ENCODE measurements at places on chromosomes 2 and 18.
A peak's percentile ranks its signal among the peaks of the same experiment; 100 is the strongest.

DNA sequence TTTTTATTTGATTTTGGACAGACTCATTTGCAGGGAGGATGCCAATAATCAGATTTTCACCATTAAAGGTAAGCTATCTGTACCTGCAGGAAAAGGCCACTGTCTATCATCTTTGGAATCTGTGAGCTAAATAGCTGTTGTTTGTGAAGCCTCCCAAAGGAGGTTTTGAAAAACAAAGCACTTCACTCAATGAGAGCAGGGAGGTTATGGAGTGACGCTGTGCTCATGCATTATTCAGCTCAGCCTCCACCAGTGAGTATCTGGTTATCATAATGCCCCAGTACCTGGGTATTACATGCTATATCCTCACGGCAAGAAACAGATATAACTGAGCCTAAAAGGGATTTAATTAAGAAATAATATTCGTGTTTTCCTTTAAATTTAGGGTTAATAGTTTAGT is 189.6 kb upstream of the PIK3C3 start:
- DNase-seq: no peak

DNA sequence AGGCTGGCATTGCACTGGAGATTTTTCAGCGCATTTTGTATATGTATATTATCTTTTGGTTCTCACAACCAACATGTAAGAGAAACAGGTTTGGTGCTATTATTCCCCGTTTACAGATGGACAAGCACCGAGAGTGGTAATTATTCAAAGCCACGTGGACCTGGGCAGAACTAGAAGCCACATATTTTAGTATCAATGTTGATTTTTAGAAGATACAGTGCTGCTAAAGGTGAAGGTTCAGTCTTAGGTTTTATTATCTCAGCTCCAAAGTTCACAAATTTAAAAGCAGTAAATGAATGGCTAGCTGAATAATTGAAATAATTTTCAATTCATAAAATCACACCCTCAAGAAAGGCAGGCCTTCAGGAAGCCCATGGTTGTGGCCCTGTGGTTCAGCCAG is 400.6 kb upstream of the ID2 start:
- DNase-seq: no peak

- no peak for DNase-seq
Observed at GRCh38 chr2:16105669-16106281, 165.4 kb downstream of the MYCN start.

GRCh38 chr2:88614497-88615157 is 12.6 kb downstream of the EIF2AK3 start:
- DNase-seq: peak; percentile 41

DNA sequence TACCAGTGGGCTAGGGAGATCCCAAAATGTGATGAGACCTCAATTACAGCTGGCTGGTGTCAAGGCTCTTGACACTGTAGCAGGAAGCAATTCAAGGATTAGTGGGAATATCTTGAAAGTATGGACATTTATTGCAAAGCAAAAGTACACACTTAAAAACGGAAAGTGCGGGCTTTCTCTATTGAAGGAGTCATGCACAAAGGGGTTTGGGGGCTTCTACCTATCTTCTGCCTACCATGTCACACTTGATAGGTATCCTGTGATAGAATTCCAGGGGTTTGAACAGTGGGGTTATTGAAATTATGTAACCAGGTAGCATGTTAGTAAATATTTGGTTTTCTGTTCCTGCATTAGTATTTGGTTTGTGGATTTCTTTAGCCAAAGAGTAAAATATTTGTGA is 1652.1 kb upstream of the DDX18 start:
- no peak for DNase-seq

DNA sequence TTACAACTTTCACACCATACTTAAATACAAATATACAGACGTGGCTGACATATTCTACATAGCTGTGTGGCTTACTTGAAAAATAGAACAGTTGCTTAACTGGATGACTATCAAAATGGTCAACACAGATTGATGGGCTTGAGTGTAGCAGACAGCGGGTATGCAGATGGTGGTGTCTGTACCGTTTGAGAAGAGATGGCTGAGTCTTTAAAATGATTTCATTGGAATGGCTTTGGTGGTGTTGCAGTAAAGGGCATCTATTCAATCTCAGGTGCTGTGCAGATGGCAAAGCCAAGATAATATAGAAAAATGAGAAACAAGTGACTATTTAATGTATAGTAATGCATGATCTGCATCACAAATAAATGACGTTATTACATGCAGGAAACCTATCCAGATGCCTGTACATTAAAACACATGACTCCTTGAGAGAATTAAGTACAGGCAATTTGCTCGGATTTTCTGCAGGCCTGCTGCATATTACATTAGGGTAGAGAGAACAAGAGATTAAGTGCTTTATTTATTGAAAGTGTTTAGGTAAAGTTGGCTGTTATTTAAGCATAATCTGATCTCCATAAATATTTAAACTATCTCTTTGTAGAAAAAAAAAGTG is 68.5 kb downstream of the AGPS start:
- no peak for DNase-seq

DNA sequence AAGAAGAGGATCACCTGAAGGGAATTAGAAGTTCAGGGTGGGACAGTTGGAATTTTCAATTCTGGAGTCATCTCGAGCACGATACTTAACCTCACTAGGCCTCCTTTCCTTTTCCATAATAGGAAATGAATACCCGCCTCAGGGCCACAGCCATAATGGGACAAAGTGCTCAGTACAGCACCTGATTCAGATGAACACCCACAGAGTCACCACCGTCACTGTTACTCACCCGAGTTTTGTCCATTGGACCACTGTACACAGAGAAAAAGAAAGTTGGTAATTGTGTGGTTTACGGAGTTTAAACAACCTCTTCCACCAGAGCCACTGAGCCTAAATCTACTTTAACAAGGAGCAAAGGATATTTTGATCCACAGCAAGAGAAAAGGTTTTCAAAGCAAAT is 122.0 kb upstream of the NDUFV2 start:
- DNase-seq: no peak

GRCh38 chr2:206859330-206859739 is 80.0 kb upstream of the CPO start:
- no peak for DNase-seq

DNA sequence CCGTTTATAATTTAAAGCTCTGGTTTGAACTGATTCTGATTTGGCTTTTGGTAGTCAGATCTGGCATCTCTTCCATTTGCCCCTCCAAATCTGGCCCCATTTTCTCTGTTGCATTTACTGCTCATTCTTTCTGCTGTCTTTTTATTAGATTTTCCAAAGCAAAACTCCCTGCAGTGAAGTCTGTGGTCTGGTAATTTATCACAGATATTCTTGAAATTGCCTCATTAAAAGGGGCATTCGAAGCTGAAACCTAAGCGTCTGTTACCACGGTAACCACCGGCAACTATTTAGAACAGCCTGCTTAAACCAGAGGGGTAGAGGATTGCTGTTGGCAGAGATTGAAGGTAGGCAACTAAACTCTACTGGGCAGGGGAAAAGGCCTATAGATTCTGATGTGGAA is 111.5 kb upstream of the UPP2 start:
- DNase-seq: no peak

GRCh38 chr2:61993422-61994024 is 88.0 kb downstream of the COMMD1 start:
- peak; percentile 64 for DNase-seq

DNA sequence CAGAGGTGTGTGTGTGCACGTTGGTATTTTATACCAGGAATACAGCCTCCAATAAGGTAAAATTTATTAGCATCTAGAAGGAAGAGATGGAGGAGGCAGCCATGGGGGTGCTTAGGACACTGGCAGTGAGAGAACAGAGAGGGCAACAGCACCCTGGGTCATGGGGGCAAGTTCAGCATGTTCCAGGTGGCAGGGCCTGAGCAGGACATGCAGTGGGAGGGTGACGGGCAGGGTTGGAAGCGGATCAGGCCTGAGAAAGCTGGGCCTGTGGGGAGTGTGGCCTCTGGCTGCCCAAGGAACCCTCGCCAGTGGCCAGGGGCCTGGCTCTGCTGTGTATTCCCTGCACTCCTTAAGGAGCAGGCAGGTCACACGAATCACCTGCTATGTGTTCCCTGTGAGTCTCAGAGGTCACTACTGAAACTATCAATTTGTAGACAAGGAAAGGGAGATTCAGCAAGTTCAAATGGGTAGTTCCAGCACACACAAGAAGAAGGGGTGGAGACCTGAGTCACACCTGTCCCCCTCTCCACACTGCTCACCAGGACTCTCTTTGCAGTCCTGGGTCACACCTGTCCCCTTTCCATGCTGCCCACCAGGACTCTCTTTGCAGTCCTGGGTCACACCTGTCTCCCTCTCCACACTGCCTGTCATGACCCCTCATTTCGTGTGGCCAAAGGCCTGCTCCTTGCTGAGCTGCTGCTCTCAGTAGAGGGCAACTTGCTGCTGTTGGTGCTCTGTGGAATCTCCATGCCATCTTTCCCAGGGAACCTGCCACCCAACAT is 463.9 kb upstream of the HS6ST1 start:
- no peak for DNase-seq

- DNase-seq: peak; percentile 34
Observed at GRCh38 chr2:47503481-47504070, 100.6 kb downstream of the MSH2 start.

- DNase-seq: no peak
Observed at GRCh38 chr2:67055387-67056304, 341.5 kb upstream of the ETAA1 start.

GRCh38 chr2:233400961-233401360 is 46.7 kb downstream of the DGKD start:
- no peak for DNase-seq

- no peak for DNase-seq
Observed at GRCh38 chr2:1051075-1051474, 100.4 kb downstream of the SNTG2 start.

DNA sequence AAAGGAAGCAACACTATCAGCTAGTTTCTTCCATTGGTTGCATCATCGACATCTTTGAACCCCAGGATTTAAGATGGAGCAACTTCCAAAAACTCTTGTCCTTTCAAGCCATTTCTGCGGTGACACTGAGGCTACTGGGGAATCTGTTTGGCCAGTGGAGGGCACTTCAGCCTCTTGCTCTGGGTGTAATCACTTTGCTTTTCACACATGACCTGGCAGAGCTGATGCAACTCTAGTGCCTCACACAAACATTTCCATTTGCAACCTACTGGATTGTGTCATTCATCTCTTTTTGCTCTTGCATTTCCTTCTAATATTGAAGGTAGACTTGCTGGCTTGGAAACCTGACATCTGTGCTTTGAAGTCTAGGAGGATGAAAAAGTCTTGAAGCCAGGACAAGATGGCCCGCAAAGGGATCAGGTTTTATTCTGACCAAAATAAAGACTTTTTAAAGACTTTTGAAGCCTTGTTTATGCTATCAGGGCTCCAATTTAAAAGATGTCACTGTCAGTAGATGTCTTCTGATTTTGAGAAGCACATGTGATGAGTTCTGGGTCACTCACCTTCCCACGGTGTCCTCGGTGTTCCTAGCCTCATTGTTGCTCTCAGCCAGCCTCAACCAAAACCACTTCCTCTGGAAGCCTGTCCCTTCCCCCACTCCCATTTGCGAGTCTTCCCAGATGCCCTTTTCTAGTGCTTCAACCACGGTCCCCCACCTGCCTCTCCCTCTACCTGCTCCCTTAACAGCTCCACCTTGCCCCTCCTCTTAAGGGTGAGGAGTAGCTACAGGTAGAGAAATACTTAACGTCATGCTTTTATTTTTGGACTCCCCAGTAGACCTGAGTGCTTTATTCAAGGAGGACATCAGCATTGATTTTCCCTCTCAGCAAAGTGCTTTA is 69.7 kb upstream of the KCNE4 start:
- DNase-seq: no peak

DNA sequence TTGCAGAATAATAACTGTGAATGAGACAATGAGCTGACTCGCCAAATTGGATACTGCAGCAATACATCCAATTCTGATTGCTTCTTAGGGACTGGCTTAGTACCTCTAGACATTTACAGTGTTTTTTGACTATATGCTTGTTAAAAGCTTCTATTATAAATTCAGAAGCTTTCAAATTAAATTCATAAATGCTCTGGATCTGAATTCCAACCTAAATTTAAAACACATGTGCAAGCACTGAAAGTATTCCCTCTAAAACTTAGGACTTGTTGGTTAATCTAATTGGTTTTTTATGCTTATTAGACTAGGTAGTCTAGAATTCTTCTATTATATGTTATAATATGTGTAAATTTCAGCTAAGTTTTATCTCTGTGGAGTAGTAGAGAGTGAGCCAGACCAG is 306.9 kb downstream of the CPS1 start:
- no peak for DNase-seq

DNA sequence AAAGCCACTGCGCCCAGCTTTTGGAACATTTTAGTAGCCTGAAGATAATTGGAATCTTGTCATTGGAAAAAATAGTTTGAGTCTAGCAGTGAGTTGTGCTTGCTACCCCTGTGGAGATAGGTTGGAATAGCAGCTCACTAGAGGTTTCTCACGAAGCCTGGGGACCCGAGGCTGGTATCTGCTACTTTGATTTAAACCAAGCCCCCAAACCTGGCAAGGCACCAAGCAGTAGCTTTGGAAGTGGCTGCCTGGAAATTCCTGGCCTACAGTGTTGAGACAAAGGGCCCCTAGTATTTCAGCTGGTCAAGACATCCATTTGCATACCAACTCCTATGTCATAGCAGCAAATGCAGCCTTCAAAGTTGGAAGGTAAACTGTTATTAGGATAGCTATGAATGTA is 42.1 kb downstream of the NOP58 start:
- DNase-seq: no peak

GRCh38 chr2:42804891-42805290 is 12.5 kb upstream of the HAAO start:
- no peak for DNase-seq

DNA sequence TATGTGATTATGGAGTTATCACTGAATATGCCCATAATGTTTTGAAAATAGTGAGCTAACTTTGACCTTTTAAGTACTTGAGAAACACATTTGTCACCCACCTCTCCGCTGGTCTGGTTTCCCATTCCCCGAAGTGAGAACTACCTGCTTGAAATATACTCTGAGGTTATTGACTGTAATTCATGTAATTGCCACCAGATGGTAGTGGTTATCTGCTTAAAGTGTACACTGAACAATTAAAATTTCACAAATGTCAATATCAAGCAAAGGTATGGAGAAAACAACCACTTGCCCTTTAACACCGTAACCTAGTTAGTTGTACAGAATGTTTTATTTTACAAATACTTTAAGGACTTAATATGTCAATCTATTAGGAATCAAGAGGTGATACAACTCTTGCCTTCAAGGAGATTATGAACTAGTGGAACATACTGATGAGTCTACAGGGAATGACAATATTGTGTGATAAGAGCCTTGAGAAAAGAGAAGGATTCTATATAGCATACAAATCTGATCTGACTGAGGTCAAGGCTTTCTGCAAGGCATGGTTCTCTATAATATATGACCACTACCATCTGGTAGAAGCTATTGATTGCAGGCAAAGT is 316.8 kb upstream of the KCNH7 start:
- DNase-seq: peak; percentile 6

DNA sequence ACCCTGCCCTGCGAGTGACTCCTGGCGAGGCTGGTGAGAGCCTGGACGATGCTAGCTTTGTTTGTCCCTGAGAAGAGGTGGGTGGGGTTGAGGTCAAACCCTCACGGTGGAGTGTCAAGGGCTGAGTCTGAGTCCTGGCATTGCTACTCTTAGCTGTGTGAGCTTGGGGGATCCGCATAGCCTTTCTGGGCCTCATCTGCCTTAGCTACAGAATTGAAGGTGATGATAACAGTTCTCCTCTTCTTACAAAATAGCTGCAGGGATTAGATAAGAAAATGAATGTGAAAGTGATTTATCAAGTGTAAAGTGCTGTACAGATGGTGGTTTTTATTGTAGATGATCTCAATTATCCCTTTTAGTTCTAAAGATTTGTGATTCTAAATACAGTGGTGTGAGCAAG is 144.6 kb downstream of the LPIN1 start:
- no peak for DNase-seq

GRCh38 chr2:181196401-181196800 is 216.0 kb downstream of the UBE2E3 start:
- DNase-seq: no peak
